ENCODE measurements at places on chromosomes 5 and 9.

- no peak for DNase-seq
These were observed 124.1 kb downstream of the C9orf152 start for GRCh38 chr9:110083866-110084265.

DNA sequence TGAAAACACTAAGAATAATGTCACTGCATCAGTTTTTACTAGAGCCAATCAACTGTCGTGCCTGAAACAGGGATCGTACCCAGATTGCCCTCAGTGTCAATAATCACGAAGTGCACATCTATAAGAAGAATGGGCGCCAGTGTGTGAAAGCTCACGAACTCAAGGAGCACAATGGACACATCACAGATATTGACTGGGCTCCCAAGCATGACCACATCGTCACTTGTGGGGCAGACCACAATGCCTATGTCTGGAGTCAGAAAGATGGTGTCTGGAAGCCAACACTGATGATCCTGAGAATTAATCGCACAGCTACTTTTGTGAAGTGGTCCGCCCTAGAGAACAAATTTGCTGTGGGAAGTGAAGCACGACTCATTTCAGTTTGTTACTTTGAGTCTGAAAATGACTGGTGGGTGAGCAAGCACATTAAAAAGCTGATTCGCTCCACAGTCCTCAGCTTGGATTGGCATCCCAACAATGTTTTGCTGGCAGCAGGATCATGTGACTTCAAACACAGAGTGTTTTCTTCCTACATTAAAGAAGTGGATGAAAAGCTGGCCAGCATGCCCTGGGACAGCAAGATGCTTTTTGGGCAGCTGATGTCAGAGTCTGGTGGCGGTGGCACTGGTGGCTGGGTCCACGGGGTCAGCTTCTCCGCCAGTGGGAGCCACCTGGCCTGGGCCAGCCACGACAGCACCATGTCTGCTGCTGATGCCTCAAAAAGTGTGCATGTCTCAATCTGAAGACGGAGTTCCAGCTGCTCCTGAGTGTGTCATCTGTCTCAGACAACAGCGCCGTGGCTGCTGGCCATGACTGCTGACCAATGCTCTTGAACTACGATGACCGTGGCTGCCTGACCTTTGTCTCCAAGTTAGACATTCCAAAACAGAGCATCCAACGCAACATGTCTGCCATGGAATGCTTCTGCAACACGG is 32.2 kb downstream of the NSA2 start:
- DNase-seq, result no peak

GRCh38 chr9:35980289-35981011 is 22.5 kb upstream of the OR2S2 start:
- no peak for DNase-seq

GRCh38 chr9:116389541-116390302 is 236.1 kb downstream of the PAPPA start:
- DNase-seq, result no peak

DNA sequence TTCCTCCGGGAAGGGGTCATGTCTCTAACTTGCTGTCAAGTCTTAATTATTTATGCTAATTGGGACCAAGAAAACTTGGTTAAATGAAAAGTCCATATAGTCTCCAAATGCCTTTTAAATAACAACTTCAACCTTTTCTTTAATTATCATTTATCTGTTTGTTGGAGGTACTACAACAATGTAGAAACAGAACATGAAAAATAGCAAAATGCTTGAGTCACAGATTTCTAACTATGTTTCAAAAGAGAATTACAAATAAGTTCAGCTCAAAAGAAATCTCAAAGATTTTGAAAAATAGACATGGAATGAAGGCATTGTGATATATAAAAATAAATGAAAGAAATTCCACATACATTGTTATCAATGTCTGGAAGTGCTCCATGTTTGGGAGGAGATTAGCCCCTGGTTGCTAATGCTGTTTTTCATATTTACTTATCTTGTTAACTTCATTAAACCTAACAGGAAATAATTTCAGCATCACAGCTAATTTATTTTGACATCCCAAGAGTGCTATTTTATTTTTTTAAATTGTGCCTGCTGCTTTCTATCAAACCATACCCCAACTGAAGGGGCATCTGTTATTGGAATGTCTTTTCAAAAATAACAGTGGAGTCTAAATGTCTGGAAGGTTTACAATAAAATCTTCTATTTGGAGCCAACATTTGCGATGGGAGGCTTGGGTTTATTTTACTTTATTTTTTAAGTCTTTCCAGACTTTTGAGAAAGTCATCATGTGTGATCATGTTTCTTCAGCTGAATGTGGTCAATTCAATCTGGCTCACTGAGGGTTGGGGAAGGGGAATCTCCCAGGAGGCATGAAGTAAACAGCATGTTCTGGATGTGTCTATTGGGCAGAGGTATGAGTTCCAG is 53.1 kb upstream of the ANKRD55 start:
- DNase-seq, result no peak

GRCh38 chr9:89978185-89978584 is 373.4 kb downstream of the GADD45G start:
- no peak for DNase-seq

DNA sequence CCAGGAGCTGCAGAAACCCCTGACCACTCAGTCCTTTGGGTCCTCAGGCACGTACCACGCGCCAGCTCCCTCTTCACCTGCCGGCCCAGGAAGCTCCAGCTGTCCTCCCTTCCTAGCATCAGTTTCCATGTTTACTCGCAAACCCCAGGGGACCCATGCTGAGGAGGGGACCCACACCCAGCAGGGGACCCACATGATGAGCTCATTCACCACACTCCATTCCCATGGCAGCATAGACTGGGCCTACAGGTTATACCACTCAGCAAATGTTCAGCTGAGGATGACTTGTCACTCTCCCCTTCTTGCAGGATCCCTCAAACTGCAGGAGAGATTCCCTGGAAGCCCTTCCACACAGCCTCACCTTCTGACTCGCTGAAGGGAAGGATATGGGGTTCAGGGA is 73.5 kb upstream of the GALNT10 start:
- DNase-seq, result no peak

- peak; percentile 31 for DNase-seq
These were observed 162.8 kb downstream of the MAN2A1 start for GRCh38 chr5:109852371-109853155.

DNA sequence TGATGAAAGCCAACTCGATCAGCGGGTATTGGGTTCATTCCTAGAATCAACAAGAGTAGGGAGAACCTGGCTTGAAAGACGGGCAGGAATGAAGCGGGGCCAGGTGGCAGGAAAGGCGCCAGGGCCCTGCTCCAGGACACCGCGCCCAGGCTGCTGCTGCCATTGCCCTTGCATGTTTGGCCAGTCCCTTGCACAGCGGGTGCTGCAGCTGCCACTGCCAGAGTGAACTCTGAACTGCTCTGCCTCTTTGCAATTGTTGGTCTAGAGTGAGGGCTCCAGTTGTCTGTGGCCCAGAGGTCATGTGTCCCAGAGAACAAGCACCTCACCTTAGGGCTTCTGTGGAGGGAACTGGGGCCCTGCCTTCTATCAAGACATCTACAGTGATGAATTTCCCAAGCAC is 24.0 kb upstream of the CARTPT start:
- no peak for DNase-seq

DNA sequence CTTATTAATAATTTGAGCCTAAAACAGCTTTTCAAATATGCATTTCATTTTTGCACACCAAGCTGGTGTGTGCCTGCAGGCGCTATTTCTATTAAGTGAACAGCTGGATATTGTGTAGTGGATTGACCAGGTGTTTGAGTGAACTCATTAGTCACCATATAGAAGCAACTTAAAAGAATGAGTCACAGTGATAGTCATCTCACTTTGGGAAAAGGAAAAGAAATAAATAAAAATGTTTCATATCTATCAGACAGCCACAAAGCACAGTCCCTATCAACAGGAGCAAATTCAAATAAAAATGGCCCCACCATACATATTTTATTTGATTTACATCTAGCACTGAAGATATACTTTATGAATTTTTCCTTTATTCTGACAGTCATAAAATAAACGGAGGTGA is 456.5 kb upstream of the CDH9 start:
- DNase-seq, result no peak

GRCh38 chr9:88579050-88579715 is 44.2 kb downstream of the NXNL2 start:
- DNase-seq, result no peak

DNA sequence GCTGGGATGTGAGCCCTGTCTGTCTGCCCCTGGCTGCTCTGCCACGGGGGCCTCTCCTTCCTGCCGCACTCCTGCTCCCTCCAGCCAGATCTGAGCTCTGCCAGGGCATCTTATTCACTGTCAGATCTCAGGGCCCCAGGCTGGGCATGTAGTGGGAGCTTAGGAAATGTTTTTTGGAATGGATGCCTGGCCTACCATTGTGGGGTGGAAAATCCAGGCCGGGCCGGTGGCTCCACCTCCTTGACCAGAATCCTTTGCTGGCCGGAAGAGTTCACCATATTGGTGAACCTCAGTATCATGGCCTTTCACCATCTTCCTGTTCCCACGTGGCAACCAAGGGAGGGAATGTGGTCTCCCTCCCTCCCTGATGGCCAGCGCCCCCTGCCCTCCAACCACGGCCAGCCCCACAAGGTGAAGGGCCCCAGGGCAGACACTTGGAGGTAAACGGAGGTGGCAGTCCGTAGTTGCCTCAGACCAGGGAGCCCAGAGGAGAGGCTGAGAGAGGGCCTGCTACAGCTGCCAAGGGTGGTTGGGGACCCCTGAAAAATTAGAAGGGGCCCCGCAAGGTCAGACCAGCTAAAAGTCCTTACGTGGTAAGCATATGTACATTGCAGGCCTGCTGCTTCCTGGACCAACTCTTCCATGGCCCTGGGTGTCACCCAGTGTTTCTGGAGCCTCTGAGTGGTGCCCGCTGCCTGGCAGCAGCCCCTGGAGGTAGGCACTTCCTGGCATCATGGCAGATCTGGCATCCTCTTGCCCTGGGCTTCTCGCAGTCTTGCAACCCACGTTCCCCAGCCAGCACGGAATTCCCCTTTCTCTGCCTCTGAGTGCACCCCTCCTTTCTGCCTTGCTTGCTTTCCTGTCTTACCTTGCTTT is 153.3 kb downstream of the RGS3 start:
- DNase-seq, result no peak

- DNase-seq, result no peak
These were observed 21.4 kb upstream of the FLT4 start for GRCh38 chr5:180670586-180671359.

DNA sequence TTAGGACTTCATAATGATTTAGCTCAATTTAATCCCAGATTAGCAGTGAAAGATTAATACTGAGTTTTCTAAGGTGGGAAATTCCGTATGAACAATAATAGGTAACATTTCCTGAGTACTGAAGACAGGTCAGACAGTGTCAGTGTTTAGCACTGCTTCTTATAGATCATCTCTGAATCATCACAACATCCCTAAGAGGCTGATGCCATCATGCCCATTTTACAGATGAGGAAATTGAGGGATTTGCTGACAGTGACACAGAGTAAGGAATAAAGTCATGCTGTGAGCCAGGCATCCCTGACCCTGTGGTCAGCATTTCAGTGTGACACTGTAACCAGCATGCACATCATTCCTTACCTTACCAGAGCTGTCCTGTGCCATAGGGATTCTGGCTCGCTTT is 44.5 kb downstream of the DAPK1 start:
- no peak for DNase-seq

- no peak for DNase-seq
These were observed 51.5 kb downstream of the PCDH1 start for GRCh38 chr5:141826674-141827073.

DNA sequence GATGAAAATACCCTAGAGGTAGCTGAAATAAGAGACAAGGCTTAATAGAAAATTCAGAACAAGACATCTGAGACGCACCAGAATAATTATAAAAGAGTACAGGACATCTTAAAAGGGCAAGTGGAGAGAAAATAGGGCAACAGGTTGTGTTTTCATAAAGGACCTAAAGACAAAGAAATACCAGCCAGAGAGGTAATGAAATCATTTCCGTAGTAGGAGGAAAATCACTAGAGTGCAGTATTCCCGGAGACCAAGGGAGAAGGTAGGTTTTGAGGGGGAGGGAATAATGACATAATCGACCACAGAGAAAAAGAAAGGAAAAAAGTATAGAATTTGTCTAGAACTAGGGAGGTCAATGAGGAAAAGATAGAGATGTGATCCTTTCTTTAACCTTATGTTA is 26.2 kb upstream of the CTNNAL1 start:
- no peak for DNase-seq

DNA sequence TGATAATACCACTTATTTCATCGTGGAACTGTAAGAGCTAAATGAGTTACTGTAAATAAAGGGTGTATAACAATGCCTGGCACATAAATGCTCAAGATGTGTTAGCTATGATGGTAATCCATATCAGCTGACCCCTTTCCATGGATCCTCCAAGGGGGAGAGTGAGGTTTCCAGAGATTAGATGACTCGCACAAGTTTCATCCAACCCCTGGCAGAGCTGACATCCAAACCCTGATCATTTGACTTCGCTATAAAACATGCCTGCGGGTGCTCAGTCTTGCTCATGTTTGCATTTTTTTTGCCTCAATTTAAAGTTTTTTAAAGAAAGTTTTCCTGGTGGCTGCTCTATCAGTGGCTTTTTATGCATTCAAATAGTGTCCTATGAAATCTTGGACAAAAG is 145.7 kb upstream of the SMIM23 start:
- DNase-seq, result no peak

DNA sequence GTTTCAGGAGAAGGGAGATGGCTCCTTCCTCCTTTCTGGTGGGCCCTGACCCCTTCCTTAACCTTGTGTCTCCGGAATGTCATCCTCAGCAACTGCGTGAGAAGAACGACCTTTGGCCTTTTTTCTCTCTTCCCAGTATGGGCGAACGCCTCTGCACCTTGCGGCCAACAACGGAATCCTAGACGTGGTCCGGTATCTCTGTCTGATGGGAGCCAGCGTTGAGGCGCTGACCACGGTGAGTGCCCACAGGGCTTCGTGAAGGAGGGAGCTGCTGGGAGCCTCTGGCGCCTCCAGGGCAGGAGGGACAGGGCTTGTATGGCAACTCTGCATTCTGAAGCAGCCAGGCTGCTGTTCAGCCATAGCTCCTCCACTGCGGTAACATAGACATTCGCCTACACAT is 68.0 kb upstream of the CTSL start:
- DNase-seq, result no peak

DNA sequence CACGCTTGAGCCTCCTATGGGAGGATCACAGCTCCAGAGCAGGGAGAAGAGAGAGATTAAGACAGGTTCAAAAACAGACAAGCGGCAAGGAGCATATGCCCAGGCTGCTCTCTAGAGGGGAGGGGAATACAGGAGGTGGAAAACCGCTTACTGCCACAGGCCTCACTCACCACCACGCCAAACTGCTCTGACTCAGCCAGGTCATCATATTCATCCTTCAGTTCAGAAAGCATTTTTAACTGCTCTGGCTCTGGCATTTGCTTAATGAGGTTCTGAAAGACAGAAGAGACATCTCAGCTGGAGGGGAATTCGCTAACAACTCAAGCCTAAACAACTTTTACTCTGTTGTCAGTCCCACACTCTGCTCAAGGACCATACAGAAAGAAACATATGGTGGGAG is 40.1 kb downstream of the PCDHGC5 start:
- DNase-seq, result no peak

- DNase-seq, result no peak
These were observed 22.8 kb downstream of the PAEP start for GRCh38 chr9:135584371-135584770.

Data from T-helper 1 cell (primary cell).